ENCODE measurements at places on chromosomes 2 and 18.

- no peak for DNase-seq
Measured at GRCh38 chr2:43948370-43948769, 47.4 kb downstream of the LRPPRC start.

DNA sequence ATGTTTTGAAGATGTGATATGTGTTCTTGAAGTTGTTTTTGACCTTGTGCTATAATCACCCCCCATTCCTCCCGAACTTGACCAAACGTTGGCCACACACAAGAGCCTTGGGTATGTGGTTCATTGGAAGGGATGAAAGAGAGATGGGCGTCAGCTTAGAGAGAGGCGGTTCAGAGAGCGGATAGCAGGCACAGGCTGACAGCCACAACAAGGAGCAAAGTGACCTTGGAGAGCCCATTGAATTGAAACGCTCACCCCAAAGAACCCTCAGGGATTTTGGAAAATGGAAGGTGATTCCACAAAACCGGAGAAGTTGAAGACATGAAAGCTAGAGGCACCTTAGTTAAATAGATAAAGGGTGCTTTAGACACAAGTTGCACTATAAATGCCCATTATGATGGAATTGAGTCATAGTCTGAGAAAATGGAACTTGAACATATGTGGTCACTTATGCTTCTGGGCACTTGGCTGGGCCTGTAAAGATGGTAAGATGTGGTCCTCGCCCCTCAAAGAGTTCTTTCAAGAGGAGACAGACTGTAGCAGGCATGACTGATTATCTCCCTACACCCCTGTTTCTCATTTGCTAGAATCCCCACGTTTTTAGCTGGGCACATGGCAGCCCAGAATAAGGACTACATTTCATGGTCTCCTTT is 188.5 kb upstream of the HAAO start:
- no peak for DNase-seq

GRCh38 chr2:85665264-85665937 is 2.6 kb downstream of the SFTPB start:
- DNase-seq: no peak

DNA sequence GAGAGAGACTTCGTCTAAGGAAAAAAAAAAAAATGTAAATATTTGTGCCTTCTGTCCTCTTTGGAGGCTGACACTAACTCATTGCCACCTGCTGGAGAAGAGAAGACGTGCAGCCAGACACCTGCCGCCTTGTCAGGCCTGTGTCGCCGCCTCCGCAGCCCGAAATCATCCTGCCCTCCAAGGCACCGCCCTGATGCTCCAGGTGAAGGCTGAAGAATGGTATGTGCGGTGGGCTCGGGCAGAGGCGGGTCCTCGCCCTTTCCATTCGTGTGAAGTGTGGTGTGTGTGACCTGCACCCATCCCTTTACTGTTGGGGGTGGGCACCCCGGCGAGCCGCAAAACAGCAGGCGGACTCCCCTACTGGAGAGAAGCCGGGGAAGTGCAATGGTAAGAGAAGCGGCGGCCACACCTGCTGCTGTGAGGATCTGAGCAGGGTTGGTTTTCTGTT is 60.4 kb downstream of the FAM161A start:
- DNase-seq: peak; percentile 46

All from activated T-helper 1 cell treated with anti-CD3 and anti-CD28 coated beads, Interleukin-2, amount 50 U/mL, for 16 hours (primary cell).